ENCODE measurements at places on chromosomes 5 and 9.

DNA sequence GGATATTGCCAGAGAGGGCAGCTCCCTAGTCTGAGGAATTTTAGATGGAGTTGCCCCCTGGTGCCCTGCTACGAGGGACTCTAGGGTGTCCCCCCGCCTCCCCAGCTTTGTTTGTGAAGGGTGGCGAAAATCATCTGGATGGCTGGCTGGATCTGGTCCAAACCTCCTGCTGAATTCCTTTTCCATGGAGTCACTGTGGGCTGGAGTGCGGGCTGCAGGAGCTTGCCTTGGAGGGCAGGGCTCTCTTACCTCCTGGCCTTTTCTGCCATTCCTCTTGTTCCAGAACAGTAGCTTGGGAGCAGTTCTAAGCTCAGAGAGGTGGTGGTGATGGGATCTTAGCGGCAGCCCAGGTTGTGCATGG, 2.1 kb downstream of the SYNPO start:
- no peak for DNase-seq

- DNase-seq: no peak
Observed at GRCh38 chr5:80109646-80110478, 74.7 kb downstream of the THBS4 start.

DNA sequence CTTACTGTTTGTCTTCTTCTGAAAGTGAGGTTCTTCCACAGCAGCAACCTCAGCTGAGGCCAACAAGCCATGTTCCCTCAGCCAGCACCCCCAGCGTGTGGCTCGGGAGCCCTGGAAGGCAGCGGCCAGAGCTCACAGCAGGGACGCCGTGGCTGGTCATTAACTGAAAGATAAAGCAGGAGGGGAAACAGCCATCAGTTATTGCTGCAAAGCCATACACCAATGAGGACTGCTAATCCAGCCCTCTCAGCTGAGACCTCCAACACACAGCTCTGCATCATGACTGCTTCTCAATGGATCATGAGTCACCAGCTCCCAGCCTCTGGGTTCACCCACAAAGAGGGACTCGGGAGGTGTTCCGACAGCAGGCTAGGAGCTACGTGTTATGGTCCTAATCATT, 24.3 kb downstream of the ABCA1 start:
- no peak for DNase-seq

DNA sequence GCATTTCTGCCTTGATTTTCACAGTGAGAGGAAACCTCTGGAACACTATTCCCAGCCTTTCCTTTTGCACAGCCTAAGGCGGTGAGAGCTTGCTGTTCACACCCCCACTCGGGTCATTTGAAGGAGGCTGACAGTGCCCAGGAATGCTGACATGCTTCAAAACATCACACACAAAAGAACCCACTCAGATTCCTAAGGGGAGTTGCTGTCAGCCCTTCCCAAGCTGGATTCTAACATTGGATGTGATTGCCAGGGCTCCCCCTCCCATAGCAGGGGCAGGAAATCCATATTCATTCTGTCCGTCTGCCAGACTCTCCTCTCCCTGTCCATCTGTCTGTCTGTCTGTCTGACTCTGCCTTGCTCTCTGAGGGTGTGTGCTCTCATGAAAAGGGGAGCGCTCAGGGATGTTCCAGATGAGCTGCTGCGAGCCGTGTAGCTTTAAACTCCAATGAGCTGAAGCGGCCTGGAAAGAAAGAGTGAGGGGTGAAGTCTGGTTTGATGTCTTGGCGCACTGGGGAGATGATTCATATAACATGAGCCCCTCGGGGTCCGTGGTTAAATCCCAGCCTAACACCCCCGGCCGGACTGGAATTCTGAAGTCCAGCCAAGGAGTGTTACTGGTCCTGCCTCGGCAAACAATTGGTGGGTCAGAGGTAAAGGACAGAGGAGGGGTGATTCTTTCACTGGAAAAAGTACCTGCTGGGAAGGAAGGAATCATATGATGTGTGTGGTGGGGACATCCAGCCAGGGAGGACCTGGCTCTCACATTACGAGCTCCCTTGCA, 517.0 kb downstream of the CCDC171 start:
- DNase-seq: no peak

DNA sequence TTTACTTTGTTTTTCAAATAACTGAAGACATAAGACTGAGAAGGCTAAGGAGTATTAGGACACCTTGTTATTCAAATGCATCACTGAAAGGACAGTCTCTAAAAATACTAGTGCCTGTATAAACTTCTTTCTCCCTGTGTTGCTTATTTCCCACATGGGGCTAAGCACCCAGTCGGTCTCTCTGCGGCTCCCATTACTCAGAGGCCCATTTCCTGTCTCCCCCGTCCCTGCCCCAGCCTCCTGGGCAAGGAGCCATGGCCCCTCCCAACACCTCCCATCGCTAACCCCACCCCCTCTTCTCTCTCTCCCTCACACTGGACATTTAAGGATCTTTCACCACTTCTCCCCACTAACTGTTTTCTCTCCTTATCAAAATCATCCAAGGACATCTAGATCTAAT, 81.9 kb downstream of the EBF1 start:
- DNase-seq: no peak

- DNase-seq: no peak
Observed at GRCh38 chr5:73799401-73799972, 173.5 kb downstream of the ARHGEF28 start.

DNA sequence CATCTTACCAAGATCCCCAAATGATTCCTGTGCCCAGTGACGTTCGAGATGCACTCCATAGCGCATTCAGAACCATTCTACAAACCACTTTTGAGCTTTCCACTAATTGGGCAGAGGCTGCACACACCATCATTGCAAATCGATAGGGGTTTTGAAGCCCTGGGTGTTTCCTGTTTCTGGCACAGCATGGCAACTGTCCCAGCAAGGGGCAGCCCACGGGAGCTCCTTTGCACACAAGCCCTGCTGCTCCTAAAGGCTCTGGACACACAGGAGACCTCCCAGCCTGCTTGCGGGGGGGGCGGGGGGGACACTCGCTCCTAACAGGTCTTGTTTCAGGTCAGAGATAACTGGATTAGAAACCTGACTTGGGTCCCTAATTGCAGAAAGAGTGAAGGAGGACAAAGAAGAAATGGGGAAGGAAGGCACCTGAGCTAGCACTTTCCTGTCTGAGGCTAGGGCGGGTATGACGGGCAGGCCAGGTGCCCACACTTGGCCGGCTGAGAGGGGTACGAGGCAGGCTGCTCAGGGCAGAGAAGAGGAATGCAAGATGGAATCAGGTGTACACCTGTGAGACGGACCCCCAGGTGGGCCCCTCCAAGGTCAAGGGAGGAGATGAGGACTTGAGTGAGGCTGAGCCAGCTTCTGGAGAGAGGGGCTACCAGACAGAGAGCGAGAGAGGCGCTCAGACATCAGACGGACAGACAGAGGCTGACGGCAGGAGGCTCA, 820 bp downstream of the FBP1 start:
- DNase-seq: no peak

DNA sequence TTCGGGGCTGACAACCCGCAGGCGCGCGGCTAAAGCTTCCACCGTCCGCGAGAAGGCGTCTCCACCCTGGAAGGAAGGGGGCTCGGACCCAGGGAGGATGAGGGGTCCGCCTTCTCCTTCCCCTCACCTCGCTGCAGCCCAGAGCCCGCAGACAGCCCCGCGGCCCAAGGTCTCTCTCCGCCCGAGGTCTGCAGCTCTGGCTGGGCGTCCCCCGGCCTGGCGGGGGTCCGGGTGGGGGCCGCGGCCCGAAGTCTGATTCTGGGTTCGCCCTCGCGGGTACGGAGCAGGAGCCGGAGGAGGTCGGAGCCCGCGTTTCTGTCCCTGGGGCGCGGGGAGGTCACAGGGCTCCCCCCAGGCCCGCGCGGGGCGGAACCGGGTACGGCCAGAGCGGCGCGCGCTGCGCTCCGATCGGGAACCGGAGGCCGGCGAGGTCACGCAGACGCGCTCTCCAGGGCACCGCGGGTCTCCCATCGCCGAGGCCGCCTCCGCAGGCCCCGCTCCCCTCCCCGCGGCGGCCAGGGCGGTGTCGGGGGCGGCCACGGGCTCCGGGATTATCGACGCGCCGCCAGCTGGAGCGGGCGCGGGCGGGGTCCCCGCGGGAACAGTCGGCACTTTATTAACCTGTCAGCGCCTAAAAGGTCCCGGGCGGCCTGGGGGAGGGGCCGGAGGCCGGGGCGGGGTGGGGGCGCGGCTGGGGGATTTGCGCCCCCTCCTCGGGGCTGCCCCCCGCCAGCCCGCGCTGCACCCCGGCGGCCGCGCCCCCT, 11.6 kb downstream of the LHX3 start:
- DNase-seq: no peak

- DNase-seq: no peak
Observed at GRCh38 chr5:54045077-54045792, 265.1 kb downstream of the ARL15 start.

- DNase-seq: no peak
Observed at GRCh38 chr9:89667726-89668125, 62.9 kb downstream of the GADD45G start.

DNA sequence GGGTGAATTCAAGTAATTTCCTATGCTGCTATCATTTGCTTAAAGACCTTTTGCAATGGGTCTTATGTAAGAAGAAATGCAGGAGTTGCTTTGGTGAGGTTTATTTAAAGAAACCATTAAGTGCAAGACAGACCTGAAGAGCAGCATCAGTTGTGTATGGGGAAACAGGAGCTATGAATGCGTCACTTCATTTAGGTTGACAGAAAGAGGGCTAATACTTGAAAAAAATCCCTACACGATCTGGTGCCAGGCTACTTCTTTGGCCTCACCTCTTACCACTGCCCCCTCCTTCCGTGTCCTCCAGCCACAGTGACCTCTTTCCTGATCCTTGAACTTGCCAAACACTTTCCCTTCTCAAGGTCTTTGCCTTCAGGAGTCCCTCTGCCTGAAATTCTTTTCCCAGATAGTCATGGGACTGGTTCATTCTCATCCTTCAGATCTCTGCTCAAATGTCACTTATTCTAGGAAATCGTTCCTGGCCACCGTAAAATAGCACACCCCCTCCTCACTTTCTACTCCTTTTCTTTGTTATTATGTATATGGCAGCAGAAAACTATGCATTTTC, 1.4 kb upstream of the JAK2 start:
- no peak for DNase-seq

- no peak for DNase-seq
Observed at GRCh38 chr5:93924628-93925027, 183.2 kb upstream of the POU5F2 start.

GRCh38 chr5:151758141-151758429, 346 bp downstream of the ATOX1 start:
- no peak for DNase-seq

DNA sequence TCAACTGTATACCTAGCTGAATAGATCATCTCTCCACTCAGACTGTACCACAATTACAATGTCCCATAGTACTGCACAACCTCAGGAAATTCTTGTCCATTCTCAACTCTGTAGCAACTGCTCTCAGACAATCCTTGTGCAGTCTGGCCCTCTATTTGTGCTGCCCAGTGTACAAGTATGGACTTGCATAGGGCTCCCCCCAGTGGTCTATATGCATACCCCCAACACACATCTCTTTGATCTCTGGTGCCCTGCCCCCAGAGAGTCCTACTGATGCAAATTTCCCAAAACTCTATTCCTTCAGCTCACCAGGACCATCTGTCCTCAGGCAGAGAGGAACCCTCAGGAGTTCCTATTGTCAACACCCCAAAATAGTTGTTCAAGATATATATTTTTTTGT, 205.3 kb downstream of the SLCO4C1 start:
- DNase-seq: no peak

DNA sequence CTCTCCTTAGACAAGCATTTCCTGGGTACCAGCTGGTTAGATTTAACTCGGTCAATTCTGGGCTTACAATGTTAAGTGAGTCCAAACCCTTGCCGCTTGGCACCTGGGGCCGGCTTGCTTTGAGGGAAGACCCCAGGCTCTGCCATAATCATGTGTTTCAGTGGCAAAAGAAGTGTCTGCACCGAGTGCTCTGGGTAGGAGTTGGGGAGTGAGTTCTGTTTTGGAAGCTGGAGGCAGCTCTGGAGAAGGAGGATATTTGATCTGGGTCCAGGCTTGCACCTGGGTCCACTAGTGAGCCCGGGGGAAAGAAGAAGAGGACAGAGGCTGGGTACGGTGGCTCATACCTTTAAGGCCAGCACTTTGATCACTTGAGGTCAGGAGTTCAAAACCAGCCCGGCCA, 8.4 kb upstream of the OLFM1 start:
- DNase-seq: no peak

GRCh38 chr5:121667292-121667691, 184.4 kb upstream of the FTMT start:
- no peak for DNase-seq

GRCh38 chr5:148005788-148006520, 57.8 kb upstream of the SPINK5 start:
- DNase-seq: no peak

DNA sequence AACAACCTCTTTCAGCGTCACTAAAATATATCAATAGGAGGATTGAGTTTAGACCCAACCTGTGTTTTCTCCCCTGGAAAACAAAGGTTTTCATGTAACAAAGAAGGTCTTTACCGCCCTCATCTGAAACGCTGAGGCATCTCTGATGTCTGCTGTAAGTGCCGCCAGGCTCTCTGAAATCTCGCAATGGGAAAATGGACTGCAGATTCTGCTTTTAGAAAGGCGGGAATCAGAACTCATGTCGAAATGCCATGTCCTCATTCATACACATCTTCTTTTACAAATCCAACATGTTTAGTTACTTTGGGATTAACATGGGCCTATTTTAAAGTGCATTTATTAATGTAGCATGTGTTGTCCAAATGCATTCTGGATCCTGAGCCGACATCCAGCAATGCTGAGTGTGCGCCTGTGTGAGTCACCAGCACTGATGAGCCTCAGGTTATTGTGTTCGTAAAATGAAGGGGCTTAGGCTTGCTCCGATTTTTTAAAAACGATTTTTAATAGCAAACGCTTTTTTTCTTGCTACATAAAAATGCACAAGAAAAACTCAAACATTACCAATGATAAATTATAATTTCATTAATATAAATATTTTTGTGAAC, 51.9 kb upstream of the PLEKHG4B start:
- DNase-seq: no peak

- no peak for DNase-seq
Observed at GRCh38 chr5:159343295-159344094, 13.2 kb upstream of the IL12B start.

GRCh38 chr5:151106043-151106442, 25.2 kb upstream of the TNIP1 start:
- no peak for DNase-seq

DNA sequence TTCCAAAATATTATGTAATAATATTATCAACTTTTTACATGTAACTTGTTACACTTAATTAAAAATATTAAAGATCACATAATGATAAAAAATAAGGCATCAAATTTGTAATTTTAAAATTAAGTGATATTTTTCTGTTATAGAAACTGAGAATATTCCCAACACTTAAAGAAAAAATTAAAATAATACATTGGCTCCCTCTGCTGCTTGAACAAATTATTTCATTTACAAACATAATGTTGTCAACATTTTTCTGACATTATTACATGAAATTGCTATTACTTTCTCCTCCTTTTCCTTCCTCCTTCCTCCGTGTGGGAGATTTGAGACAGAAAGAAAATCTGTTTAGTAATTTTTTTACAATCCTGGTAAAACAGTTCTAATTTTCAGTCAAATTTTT, 42.3 kb downstream of the RNF180 start:
- DNase-seq: no peak

GRCh38 chr9:38311382-38312270, 80.9 kb upstream of the ALDH1B1 start:
- no peak for DNase-seq
